ENCODE measurements at places on chromosomes 7 and 10. TPM values are rescaled to one million over a fixed set of nuclear protein-coding genes. Genes with fewer than 3 reads are reported as not detected.

Gene HOXA6
- 6.3 TPM for total RNA-seq

Gene SLC26A4
- total RNA-seq: 2.3 TPM

- no peak overlapping the region for H3K4me3 ChIP-seq
- H3K27ac ChIP-seq: no peak overlapping the region
- H3K36me3 ChIP-seq: peaks cover 5% of the 10 kb centered on the region
- no peak for DNase-seq
These were observed 118.6 kb downstream of the RNF216 start for GRCh38 chr7:5662828-5663227.

DNA sequence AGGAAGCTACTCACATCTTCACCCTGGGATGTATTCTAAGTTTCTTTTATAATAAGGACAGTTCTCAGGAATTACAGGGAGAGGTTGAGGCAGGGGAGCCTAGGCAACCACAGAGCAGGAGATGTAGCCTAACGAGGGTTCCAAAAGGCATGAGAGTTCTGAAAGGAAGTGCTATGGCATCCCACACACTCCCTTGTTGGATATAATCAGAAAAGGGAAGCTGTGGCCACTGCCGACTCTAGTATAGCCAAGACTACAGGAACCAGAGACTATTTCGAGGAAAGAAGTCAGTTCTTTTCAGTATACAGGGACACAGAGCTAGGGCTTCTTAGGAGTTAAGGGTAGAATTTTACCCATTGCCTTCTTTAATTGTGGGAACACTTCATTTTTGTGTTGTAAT lies 11.0 kb downstream of the PRR15 start:
- no peak for DNase-seq
- H3K27ac ChIP-seq: no peak overlapping the region
- H3K4me3 ChIP-seq: no peak overlapping the region
- H3K27me3 ChIP-seq: no peaks in the 10 kb centered on the region
- H3K36me3 ChIP-seq: no peaks in the 10 kb centered on the region

Gene OR2A42
- 1.3 TPM for total RNA-seq

DNA sequence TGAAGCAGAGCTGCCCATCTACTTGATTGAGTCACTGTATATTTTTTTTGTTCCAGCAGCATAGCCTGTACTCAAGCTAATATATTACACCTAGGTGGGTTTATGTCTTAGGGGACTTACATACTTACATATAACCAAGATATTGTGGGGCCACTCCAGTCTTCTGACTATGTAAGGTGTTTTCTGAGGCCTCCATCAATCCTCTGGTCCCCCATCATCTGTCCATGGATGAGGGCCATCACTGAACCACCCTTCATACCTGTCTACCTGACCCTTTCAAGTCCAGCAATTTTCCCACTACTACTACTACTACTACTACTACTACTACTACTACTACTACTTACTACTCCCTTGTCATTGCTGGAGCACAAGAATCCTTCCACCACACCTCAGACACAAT lies 3.2 kb upstream of the FAM241B start:
- H3K27me3 ChIP-seq: no peaks in the 10 kb centered on the region
- no peak overlapping the region for H3K4me3 ChIP-seq
- no peak overlapping the region for H3K27ac ChIP-seq
- no peaks in the 10 kb centered on the region for H3K36me3 ChIP-seq

- H3K27me3 ChIP-seq: no peaks in the 10 kb centered on the region
- no peaks in the 10 kb centered on the region for H3K36me3 ChIP-seq
- no peaks in the 10 kb centered on the region for H3K4me1 ChIP-seq
- DNase-seq: no peak
- no peak overlapping the region for H3K4me3 ChIP-seq
- H3K27ac ChIP-seq: no peak overlapping the region
These were observed 326.6 kb downstream of the ADARB2 start for GRCh38 chr10:1410469-1411395.

DNA sequence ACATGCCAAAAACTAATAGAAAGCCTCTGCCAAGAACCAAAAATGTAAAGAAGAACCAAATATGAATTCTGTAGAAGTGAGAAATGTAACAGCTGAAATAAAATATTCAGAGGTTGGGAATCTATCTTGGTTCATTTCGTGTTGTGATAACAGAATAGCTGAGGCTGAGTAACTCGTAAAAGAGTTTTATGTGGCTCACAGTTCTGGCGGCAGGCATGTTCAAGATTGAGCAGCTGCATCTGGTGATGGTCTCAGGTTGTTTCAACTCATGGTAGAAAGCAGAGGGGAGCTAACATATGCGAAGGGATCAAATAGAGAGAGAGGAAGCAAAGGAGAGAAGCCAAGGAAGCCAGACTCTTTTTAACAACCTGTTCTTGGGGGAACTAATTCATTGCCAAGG lies 717.2 kb downstream of the TNS3 start:
- H3K27ac ChIP-seq: no peak overlapping the region
- DNase-seq: no peak
- no peaks in the 10 kb centered on the region for H3K27me3 ChIP-seq
- no peaks in the 10 kb centered on the region for H3K4me1 ChIP-seq

DNA sequence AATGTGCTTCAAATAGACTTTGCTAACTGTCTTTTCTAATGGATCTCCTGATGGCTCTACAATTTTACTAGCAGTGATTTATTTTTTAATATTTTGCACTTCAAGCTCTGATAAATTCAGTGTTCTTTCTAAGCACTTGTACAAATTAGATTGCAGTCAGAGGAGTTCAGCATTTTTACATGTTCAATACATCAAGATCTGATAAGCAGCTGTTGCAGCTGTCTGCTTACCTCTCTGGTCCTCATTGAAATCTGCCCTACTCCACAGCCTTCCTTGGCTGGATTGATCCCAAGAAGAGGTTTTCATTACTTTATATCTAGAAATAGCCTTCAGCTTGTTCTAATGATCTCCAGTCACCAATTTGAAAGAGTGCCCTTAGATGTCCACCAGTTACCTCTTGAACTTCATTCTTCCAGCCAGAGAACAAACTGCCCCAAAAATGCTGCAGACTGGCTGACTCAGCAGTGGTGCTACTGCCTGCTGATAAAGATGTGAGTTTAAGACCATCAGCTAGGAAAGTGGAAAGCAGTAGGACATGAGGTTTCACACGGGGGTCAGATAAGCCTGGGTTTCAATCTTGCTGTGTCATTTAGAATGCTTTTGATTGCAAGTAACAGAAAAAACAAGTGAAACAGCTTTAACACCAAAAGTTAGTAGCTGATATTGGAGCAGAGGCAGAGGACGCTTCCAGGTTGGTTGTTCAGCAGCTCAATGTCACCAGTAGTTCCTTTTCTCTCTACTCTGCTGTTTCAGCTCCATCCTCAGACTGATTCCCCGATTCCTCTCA lies 350.9 kb upstream of the NPVF start:
- H3K4me1 ChIP-seq: no peaks in the 10 kb centered on the region
- H3K27me3 ChIP-seq: no peaks in the 10 kb centered on the region
- no peaks in the 10 kb centered on the region for H3K36me3 ChIP-seq

GRCh38 chr7:7323921-7324320 lies 141.6 kb downstream of the C1GALT1 start:
- no peaks in the 10 kb centered on the region for H3K4me1 ChIP-seq
- H3K36me3 ChIP-seq: no peaks in the 10 kb centered on the region
- H3K27me3 ChIP-seq: no peaks in the 10 kb centered on the region
- no peak overlapping the region for H3K27ac ChIP-seq

Gene ALOX5
- 25.3 TPM for total RNA-seq

GRCh38 chr7:34837316-34837715 lies 179.3 kb downstream of the NPSR1 start:
- H3K36me3 ChIP-seq: no peaks in the 10 kb centered on the region
- DNase-seq: no peak
- H3K4me1 ChIP-seq: no peaks in the 10 kb centered on the region
- H3K27ac ChIP-seq: no peak overlapping the region

Gene FAM241B
- 10.6 TPM for total RNA-seq

Gene TMEM213
- total RNA-seq: not detected

- H3K27me3 ChIP-seq: no peaks in the 10 kb centered on the region
- DNase-seq: peak; percentile 74
- no peaks in the 10 kb centered on the region for H3K36me3 ChIP-seq
- no peak overlapping the region for H3K4me3 ChIP-seq
These were observed 38.1 kb downstream of the RASGEF1A start for GRCh38 chr10:43228783-43229207.

Gene ADRB1
- total RNA-seq: 0.12 TPM

DNA sequence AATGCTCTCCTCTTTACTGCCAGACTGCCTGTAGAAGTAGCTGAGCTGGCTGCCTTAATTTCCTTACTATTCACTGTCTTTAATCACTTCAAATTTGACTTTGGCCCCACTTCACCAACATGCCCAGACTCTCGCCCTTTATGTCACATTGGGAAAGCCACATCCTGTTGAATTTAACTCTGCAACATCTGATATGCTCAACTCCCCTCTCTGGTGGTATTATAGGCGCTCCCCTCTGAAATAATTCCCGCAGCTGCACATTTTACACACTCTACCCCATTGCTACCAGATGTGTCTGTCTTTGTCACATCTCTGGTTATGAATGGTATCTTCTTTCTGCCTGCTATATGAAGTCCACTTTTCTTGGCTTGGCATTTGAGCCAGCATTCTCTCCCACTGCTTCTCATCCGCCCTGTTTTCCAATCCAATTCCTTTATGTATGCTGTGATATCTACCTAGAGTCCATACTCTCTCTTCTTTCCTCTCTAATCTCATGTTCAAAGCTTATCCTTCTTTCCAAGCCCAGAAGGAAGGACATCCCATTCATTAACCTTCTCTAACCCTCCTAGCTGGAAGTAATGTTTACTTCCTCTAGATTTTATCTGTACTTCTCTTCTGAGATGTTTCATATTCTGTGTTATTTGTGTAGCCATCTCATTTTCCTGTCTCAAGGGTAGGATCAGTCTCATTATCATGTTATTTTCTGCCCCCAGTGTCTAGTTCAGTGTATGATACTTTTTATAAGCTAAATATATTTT lies 134.5 kb downstream of the ST7 start:
- H3K27me3 ChIP-seq: no peaks in the 10 kb centered on the region
- H3K4me3 ChIP-seq: no peak overlapping the region
- no peak overlapping the region for H3K27ac ChIP-seq
- H3K36me3 ChIP-seq: no peaks in the 10 kb centered on the region

DNA sequence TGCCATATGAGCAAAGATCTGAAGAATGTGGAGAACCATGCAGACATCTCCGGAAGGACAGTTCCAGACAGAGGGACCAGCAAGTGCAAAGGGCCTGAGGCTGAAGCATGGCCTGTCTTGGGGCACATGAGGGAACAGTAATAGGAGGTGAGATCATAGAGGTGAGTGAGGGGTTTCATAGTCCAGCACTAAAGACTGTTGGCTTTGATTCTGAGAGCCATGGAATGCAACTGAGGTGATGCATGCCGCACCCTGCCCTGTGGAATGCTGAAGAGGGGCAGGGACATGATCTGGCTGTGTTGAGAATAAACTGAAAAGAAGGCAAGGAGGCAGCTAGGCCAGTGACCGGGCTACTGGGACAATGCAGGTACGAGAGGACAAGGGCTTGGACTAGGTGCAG lies 253.1 kb upstream of the KLF14 start:
- H3K4me1 ChIP-seq: peaks cover 8% of the 10 kb centered on the region
- no peak for DNase-seq
- no peak overlapping the region for H3K4me3 ChIP-seq
- H3K27ac ChIP-seq: no peak overlapping the region
- no peaks in the 10 kb centered on the region for H3K27me3 ChIP-seq

Gene RASA4B
- total RNA-seq: 81.9 TPM

Gene RNF148
- total RNA-seq: 1.5 TPM

DNA sequence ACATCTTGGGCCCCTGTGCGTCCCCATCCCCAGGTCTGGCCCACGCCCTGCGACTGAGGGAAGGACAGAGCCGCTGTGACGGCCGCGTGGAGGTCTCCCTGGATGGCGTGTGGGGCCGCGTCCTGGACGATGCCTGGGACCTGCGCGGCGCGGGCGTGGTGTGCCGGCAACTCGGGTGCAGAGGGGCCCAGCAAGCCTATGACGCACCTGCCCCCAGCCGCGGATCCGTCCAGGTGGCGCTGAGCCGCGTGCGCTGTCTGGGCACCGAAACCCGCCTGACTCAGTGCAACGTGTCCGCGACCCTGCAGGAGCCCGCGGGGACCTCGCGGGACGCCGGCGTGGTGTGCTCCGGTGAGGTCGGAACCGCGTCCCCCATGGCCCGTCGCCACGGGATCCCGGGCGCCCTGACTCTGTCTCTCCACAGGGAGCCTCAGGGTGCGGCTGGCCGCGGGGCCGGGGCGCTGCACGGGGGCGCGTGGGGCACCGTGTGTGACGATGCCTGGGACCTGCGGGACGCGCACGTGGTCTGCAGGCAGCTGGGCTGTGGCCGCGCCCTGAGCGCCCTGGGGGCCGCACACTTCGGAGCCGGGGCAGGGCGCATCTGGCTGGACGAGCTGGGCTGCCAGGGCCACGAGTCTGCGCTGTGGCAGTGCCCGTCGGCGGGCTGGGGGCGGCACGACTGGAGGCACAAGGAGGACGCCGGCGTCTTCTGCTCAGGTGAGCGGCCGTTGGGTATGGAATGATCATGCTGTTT lies 5.9 kb downstream of the SCART1 start:
- no peaks in the 10 kb centered on the region for H3K36me3 ChIP-seq
- no peak overlapping the region for H3K4me3 ChIP-seq
- H3K4me1 ChIP-seq: no peaks in the 10 kb centered on the region
- H3K27ac ChIP-seq: no peak overlapping the region
- H3K27me3 ChIP-seq: no peaks in the 10 kb centered on the region
- no peak for DNase-seq

- no peaks in the 10 kb centered on the region for H3K36me3 ChIP-seq
- no peak overlapping the region for H3K4me3 ChIP-seq
- no peak for DNase-seq
- H3K27ac ChIP-seq: no peak overlapping the region
- H3K4me1 ChIP-seq: no peaks in the 10 kb centered on the region
These were observed 18.7 kb downstream of the IL15RA start for GRCh38 chr10:5958675-5959074.

DNA sequence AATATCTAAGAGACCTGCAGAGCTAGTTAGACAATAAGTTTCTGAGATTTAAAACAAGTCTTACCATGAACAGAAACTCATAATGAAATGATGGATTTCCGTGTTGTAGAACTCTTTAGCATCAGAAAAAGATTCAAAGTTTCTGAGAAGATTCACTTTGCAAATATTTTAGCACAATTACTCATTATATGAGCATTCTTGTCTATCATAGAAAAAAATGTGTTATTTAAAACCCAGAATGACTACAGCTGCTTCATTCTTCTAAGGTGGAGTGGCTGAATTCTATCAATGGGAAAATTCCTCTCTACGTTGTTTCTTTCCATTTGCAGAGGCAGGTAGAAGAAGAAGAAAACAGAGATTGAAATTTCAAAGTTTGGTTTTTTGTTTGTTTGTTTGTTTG lies 21.0 kb upstream of the RALA start:
- H3K4me1 ChIP-seq: no peaks in the 10 kb centered on the region
- DNase-seq: no peak
- no peak overlapping the region for H3K27ac ChIP-seq
- H3K4me3 ChIP-seq: no peak overlapping the region
- H3K27me3 ChIP-seq: no peaks in the 10 kb centered on the region
